ENCODE measurements at places on chromosomes 3 and 15.
A peak's percentile ranks its signal among the peaks of the same experiment; 100 is the strongest.

GRCh38 chr3:186354100-186354499 lies 7.9 kb downstream of the DGKG start:
- no peak for DNase-seq

DNA sequence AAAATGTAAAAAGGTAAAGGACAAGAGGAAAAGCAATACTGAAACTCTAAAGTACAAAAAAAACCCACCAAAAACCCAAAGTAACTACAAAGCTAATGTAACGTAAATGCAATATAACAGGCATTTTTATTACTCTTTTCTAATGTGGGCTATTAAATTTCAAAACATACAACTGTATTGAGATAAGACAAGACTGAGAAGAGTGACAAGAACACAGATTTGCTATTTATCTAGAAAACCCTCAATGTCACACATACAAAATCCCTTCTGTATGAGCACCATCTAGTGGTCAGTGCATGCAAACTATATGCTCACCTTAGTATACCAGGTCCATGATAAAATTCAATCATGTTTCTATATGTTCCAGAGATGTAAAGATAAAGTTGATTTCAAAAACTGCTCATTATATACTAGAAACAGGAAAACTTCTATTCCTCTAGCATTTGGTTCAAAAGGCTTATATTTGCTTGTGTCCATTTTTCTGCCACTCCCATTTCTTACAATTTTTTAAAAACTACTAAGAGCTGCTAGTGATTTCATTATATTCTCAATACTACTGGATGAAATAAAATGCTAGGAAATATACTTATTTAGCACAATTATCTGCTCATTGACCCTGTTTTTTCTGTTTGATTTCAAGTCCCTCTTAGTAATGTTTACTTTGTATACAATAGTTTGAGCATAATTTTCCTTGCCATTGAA lies 111.4 kb downstream of the DLG1 start:
- DNase-seq: peak; percentile 27

DNA sequence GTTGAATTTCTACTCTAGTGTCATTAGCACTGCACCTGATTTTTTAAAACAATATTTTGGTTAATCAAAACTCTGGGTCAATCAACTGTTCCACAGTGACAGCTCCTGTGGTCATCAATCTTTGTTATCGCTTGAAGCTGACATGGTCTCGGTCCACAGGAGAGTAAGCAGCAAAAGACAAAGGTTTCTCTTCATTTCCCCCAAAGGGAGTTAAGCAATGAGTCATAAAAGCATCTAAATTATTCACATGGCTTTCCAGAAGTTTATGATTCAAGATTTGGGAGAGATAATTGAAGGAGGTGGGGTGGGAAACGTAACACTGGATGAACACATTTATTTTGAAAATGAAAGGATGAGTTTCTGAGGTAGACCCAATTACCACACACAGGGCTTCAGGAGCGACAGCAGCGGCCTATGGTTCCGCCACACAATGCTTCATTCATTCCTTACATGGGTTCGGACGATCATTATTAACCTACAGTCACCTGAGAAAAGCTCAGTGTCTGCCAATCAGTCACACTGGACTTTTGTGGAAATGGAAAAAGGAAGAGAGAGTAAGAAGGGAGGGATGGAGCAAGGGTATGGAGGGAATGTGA lies 505.1 kb downstream of the FHIT start:
- no peak for DNase-seq

GRCh38 chr15:38228618-38229017 lies 24.0 kb upstream of the SPRED1 start:
- no peak for DNase-seq

GRCh38 chr3:147002721-147003120 lies 397.6 kb upstream of the PLSCR5 start:
- DNase-seq: no peak

DNA sequence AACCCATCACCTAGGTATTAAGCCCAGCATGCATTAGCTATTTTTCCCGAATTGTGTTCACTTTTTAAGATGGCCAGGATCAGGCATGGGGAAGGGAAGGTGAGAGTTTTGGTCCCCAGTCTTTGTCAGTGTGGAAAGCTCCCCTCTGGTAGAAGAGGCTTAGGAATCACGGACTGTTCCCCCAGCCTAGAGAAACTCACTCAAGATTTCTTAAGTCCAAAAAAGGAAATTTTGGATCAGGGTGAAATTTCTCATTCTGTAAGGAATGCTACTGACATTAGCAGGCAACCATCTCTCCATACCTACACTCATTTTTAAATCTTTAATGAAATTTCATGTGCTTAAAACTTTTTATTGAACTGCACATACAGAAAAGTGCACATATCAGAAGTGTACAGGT lies 70.3 kb upstream of the GALNT15 start:
- DNase-seq: no peak

DNA sequence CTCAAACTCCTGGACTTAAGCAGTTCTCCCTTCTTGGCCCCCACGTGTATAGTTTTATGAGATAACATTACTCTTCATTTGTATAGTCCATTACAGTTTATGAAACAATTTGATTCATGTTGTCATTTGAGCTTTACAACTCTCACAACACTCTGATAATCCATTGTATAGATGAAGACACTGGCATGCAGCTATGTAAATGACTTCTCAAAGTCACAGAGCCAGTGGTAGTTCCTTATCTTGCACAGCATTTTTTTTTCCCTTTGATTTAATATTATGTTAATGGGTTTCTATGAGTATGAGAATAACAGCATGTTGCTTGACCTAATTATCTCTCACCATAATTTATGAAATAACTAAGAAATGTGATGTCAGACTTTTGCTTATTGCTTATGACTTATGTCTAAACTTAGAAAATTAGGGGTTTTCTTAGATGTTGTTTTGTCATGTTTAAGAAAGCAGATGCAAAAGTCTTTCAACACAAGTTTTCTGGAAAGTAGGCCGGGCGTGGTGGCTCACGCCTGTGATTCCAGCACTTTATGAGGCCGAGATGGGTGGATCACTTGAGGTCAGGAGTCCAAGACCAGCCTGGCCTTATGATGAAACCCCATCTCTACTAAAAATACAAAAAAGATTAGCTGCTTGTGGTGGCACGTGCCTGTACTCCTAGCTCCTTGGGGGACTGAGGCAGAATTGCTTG lies 13.3 kb downstream of the VPS8 start:
- DNase-seq: no peak

- no peak for DNase-seq
Observed at GRCh38 chr15:101092156-101092866, 159.5 kb downstream of the CHSY1 start.

- DNase-seq: no peak
Observed at GRCh38 chr15:85583923-85584390, 203.6 kb downstream of the AKAP13 start.

- no peak for DNase-seq
Observed at GRCh38 chr3:4600493-4600892, 107.3 kb downstream of the ITPR1 start.

DNA sequence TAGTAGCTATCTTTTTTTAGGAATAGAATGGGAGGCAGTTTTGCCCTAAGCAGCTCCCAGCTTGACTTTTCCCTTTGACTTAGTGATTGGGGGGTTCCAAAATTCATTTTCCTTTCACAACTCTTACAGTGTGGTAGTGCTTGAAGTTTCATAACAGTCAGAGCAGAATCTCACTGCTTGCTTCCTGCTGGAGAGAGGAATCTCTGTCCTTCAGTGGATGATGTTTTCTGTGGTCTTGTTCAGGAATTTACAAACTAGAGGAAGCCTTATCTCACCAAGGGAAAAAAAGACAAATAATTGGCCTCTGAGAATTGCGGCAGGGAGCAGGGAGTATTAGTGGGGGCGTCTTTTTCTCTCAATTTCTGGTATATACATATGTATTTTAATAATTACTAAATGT lies 326.6 kb upstream of the C2CD4B start:
- DNase-seq: no peak

DNA sequence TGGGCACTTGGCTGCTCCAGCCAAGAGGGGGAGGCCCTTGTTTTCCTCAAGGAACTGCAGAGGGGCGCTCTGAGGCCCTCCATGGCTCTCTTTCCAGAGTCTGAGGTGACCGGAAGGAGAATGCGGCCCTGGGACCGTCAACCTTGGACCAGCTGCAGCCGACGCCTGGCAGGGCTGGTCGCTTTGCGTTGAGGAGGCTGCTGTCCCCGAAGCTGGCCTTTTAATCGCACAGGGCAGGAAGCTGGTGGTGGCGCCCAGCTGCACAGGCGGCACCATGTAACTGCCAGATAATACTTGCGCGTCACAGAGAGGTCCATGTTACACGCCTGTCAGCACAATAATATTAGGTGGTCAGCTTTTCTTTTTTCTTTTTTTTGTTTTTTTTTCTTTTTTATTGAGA lies 875 bp upstream of the HLTF start:
- no peak for DNase-seq

- no peak for DNase-seq
Observed at GRCh38 chr3:159451067-159451466, 537.6 kb upstream of the IL12A start.

DNA sequence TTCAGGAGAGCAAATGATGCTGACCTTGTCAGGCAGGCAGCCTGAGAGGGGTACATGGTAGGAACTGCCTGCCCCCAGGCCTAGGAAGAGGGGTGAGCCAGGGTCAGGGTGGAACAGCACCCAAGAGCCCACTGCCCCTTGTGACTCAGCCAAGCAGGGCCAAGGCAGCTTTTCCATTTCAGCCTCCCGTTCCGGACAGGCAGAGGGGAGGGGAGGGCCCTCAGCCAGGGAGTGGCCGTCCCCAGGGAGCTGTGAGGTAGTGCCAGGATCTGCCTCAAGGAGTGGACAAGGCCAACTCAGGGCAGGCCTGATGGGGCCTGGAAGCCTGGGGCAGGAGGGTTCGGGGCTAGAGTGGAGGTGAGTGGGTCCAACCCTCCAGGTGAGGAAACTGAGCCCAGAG lies 5.1 kb upstream of the ANKRD63 start:
- no peak for DNase-seq

DNA sequence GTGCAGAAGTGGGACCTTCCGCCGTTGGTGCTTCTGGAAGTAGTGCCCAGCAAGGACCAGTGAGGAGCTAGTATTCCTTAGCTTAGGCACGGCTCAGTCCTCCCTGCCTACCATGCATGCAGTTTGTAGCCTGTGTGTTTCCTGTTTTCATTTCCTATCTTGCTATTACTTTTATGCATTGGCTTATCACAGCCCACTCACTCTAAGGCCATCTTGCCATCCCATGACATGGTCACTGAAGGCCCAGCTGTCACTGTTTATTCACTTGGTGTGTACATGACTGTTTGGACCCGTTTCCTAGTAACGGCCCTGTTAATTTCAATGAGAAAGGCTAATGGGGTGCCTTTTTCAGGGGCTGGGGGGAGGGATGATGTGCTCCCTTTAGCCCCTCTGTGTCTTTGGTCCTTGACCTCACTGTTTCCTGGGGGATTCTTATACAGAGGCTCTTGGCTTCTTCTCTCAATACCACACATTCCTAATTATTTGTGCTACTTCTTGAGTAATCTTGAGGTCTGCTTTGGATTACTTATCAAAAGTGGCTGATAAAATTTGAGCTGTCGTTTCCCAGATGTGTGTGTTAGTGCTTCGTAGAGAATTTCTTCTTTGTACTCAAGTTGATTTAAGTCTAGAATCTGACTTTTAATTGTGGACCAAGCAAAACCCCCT lies 24.5 kb upstream of the TRAK1 start:
- DNase-seq: no peak

GRCh38 chr3:120274739-120275167 lies 10.3 kb downstream of the GPR156 start:
- no peak for DNase-seq

GRCh38 chr3:15428539-15428938 lies 1.1 kb downstream of the EAF1 start:
- no peak for DNase-seq

DNA sequence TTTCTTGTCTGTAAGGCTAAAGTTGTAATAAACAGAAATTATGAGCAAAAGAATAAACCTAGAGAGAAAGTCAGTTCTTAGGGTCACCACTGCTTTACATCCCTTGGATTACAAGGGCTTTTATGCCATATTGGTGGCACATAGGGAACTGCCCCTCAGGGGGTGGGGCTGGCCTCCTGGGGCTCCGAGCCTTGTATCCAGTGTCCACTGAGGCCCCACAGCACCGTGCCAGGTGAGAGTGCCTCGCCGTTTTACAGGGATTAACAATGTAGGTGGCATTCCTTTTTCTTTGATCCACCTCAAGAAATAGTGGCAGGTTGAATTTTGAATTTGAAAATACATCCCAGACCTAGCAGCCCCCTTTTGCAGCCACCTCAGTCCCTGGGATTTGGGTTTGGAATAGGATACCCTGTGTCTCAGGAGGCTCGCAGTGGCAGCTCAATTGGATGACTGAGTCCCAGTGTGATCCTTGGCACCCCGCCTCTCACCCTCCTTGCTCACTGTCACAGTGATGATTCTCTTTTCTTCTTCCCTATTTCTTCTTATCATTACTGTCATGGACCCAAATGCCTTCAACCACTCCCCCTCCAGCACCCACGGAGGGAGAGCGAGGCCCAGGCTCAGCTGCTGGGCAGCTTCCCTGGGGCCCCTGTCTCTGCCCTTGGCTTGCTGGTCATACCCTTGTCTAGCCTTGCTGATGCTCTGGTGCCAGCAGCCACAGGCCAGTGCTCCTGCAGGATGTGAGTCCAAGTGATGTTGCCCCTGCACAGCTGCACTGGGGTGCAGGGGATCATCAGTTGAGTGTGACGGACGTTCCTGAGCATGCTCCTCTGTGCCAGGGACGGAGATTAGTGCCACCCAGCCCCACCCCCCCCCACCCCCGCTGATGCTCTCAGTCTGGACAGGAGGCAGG lies 137.9 kb downstream of the DNAJB8 start:
- DNase-seq: no peak

GRCh38 chr3:119529883-119530282 lies 29.5 kb downstream of the CD80 start:
- DNase-seq: no peak

DNA sequence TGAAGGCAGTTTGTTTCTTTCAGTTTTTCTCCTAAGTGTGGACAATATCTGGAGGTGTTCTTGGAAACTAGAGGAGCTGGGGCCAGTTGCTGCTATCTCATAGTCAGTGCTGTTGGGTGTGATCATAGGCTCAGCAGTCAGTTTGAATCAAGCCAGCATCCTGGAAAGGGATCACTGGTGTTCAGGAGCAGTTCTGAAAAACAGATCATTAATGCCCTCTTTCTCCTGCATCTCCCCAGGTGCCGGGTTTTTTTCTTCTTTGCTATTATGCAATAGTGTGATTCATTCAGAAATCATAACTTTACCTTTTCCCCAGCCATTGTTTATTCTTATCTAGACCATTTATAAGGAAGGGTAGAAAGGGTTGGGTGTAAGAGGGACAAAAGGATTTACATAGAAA lies 24.0 kb downstream of the LNP1 start:
- no peak for DNase-seq

DNA sequence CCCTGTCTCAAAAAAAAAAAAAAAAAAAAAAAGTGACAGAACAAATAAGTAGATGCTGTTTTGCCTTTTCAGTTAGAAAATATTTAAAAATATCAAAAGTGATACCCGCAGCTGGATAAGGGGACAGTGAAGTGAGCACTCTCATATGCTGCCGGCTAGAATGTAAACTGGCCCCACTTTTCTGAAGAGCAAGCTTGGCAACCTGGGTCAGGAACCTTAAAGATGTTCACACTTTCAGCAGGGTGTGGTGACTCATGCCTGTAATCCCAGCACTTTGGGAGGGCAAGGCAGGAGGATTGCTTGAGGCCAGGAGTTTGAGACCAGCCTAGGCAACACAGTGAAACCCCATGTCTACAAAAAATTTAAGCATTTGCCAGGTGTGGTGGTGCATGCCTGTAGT lies 17.4 kb downstream of the FSD2 start:
- no peak for DNase-seq

GRCh38 chr3:110077093-110077492 lies 739.7 kb upstream of the DPPA4 start:
- DNase-seq: no peak
